ENCODE measurements at places on chromosomes 5 and 9.

- DNase-seq: no peak
Measured at GRCh38 chr5:91521334-91521733, 138.2 kb upstream of the ARRDC3 start.

GRCh38 chr9:88974641-88975040 lies 16.6 kb upstream of the S1PR3 start:
- no peak for DNase-seq

GRCh38 chr9:85056203-85056572 lies 386.7 kb downstream of the NTRK2 start:
- no peak for DNase-seq

DNA sequence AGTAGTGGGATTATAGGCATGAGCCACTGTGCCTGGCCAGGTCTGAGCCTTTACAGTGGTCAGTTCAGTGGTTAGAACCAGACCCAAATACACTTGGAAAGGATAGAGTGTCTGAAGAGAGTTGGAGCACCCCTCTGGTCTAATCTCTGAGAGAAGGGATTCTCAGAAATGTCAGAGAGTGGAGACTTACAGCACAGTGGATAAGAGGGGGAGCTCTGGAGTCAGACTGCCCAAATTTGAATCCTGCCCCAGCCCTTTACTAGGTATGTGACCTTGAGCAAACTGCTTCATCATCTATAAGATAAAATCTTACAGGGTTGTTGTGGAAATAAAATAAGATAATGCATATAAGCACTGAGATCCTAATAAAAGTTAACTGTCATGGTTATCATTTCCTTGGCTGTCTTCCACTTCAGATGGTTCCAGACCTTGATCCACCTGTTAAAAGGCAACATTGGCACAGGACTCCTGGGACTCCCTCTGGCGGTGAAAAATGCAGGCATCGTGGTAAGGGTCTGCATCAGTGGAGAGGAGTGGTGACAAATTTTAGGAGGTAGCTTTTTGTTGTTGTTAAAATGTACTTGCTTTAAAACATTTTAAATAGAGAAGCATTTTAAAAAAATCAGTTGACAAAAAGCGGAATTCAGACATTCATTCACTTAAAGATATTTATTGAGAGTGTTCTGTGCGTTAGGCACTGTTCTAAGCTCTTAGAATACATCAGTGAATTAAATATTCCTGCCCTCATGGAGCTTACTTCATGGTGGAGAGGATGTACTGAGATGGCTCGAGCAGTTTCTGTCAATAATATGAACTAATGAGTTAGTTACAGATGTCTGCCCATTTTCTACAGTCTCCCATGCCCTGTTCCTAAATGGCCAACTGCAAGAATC lies 16.0 kb downstream of the SLC36A1 start:
- no peak for DNase-seq

DNA sequence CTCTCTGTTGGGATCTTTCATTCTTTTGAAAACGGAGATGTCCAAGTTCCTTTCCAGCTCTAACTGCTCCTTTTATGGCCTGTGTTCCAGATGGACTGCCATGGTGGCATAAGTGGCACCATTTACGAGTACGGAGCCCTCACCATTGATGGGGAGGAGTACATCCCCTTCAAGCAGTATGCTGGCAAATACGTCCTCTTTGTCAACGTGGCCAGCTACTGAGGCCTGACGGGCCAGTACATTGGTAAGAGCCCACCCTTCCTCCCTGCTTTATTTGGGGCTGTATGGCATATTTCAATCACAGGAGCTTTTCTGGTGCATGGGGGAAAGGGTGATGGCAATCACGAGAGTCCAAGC lies 4.8 kb downstream of the GPX3 start:
- no peak for DNase-seq

DNA sequence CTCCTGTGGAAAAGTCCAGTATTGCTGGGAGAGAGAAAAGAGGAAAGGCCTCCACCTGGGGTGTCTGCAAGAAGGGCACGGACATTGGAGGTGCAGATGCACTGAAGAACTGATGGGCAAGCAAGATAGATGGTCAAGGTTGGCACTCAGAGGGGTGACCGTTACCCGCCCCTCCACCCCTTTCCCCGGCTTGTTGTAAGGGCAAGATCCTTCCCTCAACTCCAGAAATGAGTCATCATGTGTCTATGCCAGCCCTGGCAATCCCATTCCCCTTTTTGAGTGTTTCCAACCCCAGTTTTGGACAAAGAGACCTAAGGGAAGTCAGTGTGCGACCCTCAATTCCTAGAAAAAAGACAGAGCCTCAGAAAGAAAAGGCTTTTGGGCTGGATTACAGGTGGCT lies 34.9 kb upstream of the ATP6V1G1 start:
- no peak for DNase-seq

DNA sequence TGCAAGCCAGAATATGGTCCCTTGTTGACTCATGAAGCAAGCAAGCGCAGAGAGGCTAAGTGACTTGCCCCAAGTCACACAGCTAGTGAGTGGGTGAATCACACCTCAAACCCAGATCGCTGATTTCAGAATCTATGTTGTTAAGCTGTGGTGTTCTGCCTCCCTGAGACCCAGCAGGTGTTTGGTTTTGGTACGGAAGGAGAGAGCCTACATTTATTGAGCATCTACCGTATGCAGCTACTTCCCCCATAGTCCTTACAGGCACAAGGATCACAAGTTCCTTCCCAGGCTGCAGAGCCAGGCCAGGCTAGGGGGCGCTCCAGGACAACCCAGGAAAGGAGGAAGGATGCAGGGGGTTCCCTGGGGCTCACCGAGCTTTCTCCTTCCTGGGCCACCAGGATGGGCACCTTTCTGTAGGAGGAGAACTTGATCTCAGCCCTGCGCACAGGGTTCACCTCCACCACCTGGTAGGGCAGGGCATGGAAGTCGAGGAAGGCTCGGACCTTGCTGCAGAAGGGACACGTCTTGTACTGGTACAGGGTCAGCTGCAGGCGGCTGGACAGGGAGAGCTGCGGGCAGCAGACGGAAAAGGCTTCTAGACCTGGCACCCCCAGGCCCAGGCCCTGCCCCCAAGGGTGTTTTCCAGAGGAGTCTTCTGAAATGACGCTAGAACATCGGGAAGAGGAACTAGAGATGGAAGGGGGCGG lies 2.5 kb downstream of the PTGES2 start:
- DNase-seq: peak; percentile 44

DNA sequence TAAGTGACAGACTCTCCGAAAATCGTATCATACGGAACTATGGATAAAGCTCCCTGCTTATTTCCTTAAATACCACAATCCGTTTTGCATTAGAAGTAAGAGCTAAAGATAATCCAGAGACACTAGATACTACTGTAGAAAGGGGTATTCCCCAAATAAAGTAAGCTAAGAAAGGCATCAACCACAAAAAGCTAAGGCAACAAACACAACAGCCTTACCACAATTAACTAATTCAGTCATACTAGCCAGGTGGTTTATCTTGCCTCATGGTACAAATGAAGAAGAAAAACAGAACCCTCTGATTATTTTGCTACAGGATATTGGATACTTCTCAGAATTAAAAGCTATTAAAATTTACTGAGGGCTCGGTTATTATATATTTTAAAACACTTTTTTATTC lies 14.1 kb downstream of the ERP44 start:
- DNase-seq: no peak

DNA sequence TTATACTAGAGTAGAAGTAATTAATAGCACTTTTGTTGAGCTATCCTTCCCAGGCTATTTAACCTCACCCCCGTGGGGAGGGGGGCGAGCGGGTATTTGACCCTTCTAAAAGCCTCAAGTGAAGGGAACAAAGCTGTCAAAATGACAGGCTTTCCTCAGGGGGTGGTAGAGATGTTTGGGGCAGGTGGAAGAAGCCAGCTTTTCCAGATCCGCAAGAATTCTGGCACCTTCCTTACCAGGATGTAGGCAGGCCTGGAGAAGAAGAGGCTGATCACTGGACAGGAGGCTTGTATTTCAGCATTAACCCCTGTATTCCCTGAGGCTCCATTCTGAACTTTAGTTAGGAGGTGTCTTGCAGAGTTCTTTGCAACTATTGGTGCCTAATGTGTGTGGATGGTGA lies 26.2 kb upstream of the MLANA start:
- DNase-seq: no peak

DNA sequence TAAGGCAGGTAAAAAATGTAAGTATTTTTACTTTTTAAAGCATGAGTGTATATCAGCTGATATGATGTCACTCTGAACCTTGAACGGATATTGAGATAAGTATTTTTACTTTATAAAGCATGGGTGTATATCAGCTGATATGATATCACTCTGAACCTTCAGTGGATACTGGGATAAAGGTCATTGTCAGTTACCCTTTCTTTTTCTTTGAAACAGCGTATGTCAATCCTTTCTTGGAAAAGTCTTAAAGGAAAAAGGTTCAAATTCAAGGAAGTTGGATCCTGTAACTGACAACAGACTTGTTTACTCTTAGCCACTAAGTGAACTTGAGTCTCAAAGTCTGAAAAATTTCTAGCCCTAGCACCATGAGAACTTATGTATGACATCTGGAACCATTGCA lies 61.7 kb upstream of the IFNK start:
- no peak for DNase-seq

DNA sequence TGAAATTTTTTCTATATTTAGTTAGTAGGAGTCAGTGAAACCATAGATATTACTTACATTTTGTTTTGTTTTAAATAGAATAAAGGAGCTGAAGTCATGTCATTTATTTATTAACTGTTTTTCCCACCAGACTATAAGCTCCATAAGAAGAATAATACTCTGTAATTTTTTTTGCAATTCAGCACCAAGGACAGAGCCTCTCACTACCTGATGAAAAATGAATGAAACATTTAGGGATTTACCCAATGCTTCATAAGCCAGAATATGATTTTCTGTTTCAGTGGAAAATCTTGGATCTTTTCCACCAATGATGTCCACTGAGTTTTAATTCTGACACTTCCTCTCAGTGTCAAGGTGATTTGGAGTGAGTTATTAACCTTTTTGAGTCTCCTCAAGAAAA lies 624.9 kb upstream of the GRAMD2B start:
- no peak for DNase-seq

DNA sequence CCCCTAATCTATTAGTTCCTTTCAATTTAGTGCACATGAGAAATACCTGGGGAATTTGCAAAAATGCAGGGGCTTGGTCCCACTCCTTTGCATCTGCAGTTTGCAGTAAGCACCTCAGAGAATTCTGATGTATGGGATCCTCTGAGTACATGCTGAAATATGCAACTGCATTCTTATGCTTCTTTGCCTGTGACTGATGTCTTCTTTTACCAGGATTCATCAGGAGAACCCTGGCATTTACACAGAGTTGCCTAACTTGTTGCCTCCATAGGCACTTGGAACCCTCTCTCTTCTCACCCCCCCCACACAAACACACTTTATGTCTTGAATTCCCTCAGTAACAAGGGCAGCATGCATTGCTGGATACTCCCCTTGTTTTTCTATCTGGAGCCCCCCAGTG lies 173.1 kb downstream of the KDM4C start:
- DNase-seq: no peak

- DNase-seq: peak; percentile 29
Measured at GRCh38 chr5:176547802-176548201, 1.3 kb upstream of the CDHR2 start.

GRCh38 chr9:126642010-126642744 lies 28.4 kb downstream of the LMX1B start:
- DNase-seq: no peak

GRCh38 chr5:105752801-105753200 lies 1917.9 kb downstream of the EFNA5 start:
- DNase-seq: no peak

GRCh38 chr9:75599126-75599525 lies 291.3 kb upstream of the PCSK5 start:
- DNase-seq: no peak

GRCh38 chr9:1208157-1208556 lies 158.0 kb downstream of the DMRT2 start:
- no peak for DNase-seq

DNA sequence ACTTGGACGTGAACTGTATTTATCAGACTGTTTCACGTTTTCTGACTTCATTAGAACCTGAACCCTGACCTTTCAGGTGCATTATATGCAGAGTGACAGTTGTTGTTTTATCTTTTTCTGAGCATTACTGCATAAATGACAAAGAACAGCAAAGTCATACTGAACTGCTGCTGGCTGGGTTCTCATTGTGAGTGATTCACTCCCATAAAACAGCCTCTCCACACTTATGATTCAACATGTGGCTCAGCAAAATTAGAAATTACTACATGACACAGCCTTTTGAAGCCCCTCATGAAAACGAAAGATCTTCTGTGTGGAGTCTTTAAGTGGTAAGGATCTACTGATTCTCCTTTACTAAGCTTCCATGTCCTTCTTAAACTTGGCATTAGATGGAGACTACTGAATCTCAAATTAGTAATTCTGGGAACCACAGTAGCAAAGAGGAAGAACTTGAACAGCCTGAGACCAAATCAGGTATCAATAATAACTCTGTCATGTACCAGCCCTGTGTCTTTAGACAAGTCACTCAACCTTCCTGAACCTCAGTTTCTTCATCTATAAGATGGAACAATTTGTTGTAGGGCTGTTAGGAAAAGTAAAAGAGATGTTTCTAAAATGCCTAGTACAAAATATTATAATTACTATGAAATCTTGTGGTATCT lies 172.3 kb upstream of the GNA14 start:
- DNase-seq: no peak

- DNase-seq: no peak
Measured at GRCh38 chr9:29348999-29349398, 1775.7 kb upstream of the C9orf72 start.

GRCh38 chr9:97842960-97843359 lies 10.1 kb upstream of the FOXE1 start:
- DNase-seq: no peak

DNA sequence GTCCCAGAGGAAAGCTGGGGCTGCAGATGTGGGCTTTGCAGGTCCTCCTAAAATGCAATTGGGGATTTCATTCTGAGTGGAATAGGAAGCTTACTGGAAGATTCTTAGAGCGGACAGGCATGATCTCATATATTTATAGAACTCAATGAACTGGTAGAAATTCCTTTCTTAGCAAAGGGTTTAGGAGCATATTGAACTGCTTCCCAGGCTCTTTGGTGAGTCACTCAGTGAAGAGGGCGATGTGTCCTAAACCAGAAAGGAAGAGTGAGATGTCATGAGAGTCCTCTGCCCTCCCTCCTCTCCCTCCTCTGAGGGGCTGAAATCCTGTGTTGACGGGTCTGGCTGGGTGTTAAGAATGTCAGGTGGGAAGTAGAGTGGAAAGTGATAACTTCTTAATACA lies 26.3 kb upstream of the SEMA6A start:
- no peak for DNase-seq

DNA sequence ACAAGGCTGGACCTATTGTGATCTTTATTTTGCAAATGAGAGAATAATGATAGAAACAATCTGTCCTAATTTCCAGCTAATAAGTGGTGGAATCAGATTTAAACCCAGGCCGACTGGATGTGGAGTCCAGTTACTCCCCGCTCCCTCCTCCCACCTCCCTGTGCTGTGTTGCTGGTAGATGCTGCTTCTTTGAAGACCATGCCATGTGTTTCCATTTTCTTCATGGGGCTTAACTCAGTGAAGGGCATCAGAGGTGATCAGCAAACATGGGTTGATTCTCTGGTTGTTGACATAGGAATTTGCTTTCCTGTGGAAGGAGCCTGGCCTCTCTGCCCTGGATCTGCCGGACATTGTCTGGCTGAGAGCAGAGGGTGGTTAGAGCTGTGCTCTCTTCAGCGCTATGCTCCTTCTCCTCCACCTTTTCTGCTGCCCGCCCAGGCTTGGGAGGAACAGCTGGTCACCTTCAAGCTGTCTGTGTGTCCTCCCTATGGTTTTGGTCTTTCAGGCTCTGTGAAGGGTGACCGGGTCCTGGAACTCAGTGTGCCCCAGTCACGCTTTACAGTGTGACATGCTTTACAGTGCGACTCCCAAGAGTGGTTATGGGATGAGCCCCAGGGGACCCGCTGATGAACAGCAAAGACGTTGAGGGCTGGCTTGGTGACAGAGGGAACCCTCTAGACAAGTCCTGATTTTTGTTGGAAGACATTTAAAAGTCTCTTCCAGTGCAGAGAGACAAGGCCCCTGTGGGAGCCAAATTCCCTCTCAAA lies 68.4 kb upstream of the RPS23 start:
- no peak for DNase-seq
